Esophagus muscularis mucosa (tissue), 4 donors: ENCODE measurements at places on chromosomes 5 and 9.

- no peak for DNase-seq
Measured at GRCh38 chr9:37421914-37422288, 595 bp upstream of the GRHPR start.

- DNase-seq: no peak
Measured at GRCh38 chr5:177595026-177595585, 3.1 kb downstream of the TMED9 start.

- peak; percentile 19 for DNase-seq
Measured at GRCh38 chr5:15533129-15533893, 33.3 kb downstream of the FBXL7 start.

- no peak for DNase-seq
Measured at GRCh38 chr5:154331924-154332323, 113.9 kb upstream of the SAP30L start.
